ENCODE measurements at places on chromosomes 5 and 9.

- DNase-seq = no peak
These were observed 200.4 kb downstream of the FOXD4L6 start for GRCh38 chr9:40927851-40928802.

DNA sequence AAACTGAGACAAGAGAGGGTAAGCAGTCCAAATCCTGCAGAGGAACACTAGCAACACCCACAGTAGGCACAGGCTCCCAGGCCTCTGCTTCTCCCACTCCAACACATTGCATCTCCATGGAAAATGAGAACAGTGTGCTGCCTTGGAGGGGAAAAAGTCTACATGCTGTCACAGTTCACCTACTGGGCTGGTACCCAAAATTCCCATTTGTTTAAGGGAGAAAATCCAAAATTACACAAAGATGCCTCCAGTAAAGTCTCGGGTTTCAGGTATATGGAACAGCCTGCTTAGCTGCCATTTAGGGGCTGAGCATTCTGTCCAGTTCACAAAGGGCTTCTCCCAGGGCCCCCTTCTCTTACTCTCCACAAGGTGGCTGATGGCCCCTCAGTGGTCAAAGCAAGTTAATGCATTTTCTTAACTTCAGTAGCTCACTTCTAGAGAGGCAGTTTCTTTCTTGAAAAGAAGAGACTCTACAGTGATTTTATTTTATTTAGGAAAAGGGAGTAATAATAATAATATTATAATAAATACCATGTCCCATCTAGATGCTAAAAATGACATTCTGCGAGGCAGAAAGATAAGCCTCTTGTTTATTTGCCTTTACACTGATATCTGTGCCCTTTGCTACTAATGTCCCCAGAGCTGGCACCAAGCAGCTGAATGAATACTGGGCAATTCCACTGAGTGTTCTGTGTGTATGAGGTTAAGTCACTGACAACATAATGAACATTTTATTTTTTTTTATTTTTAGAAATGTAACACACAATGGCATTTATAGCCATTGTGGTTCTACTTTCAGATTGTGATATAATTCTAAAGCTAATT lies 89.4 kb downstream of the RGS7BP start:
- no peak for DNase-seq

- DNase-seq = no peak
These were observed 256.6 kb upstream of the IL12B start for GRCh38 chr5:159586921-159587320.

DNA sequence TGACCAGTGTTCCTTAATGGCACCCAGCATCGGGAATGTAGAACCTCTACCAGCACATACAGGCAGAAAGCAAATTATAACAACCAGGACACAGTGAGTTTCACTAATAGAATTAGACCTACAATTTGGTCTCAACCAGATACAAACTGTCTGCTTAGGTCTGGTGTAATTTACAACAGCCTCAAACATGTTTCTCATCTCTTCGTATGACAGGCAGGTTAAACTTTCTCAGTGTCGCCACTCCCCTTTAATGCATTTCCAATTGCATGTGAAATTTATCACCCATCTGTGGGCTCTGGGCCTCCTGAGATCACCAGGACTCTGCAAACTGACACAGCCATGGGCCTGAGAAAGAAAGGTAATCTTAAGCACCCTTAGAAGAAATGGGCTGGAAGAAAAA lies 218.7 kb downstream of the DCP2 start:
- DNase-seq = no peak

DNA sequence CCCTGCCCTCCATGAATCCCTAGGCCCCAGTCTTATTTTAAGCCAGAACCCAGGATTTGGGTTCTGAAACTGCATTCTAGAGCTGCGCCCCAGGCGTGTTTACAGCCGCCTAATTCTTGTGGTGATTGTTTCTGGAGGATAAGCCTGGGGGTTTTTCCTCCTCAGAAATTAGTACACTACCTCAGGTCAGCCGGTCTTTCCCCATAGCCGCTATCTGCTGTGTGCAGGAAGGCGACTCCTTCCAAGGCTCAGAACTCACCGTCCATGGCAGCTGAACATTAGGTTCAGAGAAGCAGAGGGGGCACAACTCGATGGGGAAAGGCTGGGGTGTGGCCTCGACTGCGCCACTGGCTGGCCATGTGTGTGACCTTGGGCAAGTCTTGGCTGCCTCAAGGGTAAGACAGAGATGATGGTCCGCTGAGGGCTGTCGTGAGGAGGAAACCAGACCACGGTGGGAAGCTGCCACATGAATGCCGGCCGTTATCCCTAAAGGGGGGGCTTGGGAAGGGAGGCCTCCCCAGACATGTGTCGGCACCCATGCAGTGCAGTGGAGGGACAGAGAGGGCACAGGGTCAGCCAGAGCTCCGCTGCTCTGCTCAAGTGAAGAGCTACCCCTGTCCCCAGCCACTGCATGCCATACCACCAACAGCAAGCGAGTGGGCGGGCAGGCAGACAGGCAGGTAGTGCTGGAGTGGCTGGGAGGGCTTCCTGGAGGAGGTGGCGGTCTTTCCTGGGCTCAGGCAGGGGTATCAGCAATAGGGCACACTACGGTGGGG lies 28.9 kb downstream of the SHB start:
- DNase-seq = no peak

DNA sequence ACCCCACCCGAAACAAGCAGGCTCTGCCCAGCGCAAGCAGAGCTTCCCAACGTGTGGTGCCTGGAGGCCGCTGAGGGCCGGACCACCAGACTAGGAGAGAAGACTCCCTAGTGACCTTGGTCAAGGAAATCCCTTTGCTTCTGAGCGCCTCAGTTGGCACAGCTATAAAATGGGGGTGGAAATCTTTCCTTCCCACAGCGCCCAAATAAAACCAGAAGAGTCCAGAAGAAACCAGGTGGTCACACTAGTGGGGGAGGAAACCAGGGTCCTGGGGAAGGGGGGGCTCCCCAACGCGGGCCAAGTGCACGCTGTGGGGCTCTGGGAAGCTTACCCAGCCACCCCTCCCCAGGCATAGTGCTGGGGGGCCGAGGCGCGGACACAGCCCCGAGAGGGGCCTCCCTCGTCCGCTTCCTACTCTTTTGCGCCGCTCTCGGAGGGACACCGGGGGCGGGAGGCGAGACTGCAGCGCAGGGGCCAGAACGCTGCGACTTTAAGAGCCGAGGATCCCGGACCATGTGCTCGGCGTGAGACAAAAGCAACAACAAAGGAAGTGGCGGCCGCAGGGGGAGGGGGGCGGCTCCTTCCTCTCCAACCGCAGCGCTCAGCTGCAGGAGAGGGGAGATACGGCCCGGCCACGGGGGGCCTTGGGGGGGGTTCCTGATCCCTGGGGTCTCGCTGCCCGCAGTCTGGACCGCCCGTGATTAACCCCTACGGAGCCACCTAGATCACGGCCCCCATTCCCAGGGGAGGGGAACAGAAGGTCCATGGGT lies 885 bp downstream of the RNF44 start:
- peak; percentile 86 for DNase-seq

- no peak for DNase-seq
These were observed 1.2 kb upstream of the C5orf63 start for GRCh38 chr5:127074466-127074865.

DNA sequence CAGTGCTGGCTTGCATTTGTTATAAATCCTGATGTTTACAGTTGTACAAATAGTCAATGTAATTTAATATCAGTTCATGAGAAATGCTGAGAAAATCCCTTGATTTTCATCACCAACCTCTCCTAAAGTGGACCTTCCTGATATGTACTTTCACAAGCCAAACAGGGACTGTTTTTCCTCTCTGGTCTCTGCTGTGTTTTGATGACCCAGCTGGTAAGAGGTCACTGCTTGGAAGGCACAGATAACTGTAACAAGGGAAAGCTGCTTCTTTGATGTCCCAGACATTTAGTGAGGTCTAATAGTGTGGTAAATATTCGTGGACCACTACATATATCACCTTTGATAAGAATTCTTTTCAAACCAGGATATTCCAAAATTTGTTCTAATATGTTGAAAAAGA lies 68.7 kb upstream of the HAPLN1 start:
- no peak for DNase-seq

DNA sequence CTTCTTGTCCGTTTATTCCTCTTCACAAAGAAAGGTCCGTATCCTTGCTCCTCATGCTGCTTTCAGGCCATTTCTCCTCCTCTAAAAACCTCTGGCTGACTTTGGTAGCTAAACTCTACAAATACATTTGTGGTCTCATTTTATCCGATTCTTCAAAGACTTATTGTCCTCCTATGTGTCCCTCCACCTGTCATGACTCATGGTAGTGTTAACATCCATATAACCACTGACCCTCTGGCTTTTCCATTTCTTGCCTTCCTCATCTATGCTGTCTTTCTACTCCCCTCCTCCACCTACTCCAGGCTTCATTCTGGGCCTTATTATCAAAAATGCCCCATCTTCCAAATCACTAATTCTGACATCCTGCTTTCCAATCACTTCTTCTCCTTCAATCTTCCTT lies 4.1 kb upstream of the SEMA6A start:
- no peak for DNase-seq
